ENCODE measurements at places on chromosomes 3 and 15.

DNA sequence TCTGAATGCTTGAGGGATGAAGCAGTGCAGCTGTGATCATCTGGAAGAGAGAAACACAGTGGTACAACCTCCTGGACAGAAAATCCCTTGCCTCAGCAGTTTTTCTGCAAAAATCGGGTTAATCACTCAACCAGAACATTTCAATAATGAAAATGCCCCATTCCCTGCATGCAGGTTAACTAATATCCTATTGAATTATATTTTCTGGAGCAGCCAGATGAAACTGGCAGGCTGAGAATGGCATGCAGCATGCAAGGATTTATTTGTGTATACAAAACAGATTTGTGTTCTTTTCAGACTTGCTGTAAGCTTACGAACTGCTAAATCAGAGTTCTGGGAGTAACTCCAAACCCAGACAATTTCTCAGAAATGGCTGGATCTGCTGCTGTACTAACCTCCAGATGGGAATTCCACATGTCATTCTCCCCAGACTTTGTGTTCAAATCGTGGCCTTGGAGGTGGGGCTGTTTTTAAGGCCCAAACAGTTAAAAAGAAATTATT is 39.1 kb downstream of the SLC9A9 start:
- no peak for DNase-seq

GRCh38 chr3:24545887-24546286 is 51.2 kb upstream of the THRB start:
- no peak for DNase-seq

- DNase-seq = no peak
These were observed 11.6 kb downstream of the EPB42 start for GRCh38 chr15:43209059-43209824.

DNA sequence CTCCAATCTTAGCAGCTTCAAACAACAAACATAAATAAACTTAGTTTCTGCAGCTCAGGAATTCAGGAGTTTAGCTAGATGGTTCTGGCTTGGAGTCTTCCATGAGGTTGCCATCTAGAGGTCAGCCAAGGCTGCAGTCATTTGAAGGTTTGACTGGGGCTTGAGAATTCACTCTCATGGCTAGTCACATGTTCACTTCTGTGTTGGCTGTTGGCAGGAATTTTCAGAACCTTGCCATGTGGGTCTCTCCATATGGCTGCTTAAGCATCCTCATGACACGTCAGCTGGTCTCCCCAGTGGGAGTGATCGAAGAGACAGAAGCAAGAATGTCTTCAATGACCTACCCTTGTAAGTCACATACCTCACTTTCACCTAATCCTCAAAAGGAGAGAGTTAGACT is 269.2 kb upstream of the CNTN3 start:
- DNase-seq = peak; percentile 3

DNA sequence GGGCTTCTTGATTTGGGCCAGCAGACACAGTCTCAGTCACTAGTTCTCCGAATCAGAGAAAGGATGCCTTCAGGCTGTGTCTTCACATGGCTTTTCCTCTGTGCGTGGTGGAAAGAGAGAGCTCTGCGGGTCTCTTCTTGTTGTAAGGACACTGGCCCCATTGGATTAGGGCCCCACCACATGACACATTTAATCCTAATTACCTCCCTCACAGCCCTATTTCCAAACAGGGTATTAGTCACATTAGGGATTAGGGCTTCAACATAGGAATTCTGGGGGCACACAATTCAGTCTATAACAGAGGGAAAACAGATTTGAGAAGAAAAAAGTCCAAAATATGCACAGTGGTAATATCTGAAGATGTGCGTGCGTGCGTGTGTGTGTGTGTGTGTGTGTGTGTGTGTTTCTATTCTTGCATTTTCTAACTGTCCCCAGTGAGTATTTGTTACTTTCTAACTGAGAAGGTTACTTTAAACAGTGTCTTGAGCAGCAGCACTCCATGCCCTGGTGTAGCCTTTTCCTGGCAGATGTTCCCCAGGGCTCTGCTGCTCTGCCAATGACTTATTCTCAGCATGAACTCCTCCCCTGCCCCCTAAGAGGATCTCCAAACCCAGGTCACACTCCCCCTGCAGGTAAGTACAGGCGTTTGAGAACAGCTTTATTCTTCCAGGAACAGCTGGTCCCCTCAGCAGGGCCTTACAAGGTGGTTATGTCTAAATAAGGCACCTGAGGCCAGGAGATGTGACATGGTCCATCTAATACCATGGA is 72.9 kb downstream of the RPL39L start:
- DNase-seq = no peak

GRCh38 chr3:123597561-123597960 is 12.7 kb upstream of the HACD2 start:
- DNase-seq = no peak

DNA sequence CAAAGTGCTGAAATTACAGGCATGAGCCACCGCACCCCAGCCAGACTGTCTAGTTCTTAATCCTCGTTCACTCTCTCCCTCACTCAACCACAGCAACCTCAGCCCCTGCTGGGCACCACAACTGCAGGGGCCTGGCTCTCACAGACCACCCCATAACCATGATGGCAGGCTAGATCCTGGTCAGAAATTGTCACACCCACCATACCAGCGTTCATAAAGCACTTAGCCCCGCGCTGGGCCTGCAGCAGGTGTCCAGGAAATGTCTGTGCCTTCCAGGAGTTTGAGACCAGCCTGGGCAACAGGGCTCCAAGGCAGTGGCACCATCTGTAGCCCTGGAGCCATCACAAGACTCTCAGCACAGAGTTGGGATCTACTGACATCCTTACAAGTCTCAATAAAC is 1.9 kb downstream of the SHISA5 start:
- no peak for DNase-seq

- DNase-seq = no peak
These were observed 2.5 kb upstream of the HHLA2 start for GRCh38 chr3:108293858-108294257.

GRCh38 chr3:100277255-100277800 is 16.5 kb downstream of the TBC1D23 start:
- peak; percentile 11 for DNase-seq

DNA sequence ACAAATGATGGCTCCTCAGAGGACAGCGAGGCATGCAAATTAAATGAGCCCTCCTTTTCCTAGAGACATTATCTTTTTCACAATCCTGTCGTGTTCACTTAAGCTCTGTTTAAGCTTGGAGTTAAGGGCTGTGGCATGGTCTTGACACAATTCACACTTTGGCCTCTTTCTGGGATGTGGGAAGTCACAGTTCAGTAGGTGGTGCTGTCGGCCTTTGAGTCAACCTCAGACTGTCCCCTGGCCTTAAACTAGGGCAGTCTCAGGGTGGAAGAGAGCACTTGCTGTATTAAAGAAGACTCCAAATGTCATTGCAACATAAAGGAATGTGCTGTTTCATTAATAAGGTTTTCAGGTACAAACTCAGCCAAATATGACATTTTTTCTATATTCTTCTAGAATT is 351.0 kb downstream of the MCTP2 start:
- peak; percentile 44 for DNase-seq

DNA sequence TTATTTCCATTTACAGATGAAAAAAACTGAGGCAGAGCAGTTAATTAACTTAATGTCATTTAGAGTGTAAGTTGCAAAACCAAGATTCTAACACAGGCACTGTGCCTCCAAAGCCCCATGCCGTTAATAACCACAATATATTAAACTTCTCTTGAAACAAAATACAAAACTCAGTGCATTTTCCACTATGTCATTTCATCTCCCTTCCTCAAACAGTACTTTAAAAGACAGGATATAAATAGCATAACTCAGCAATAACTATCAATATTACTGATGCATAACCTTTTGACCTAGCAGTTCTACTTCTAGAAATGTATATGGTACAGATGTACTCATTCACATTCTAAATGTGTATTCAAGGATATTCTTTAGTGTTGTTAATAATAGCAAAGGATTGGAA is 5.1 kb upstream of the TASOR start:
- DNase-seq = no peak

GRCh38 chr3:167783781-167784180 is 48.3 kb downstream of the SERPINI1 start:
- no peak for DNase-seq

GRCh38 chr3:187247398-187247797 is 44.1 kb downstream of the MASP1 start:
- peak; percentile 9 for DNase-seq

- no peak for DNase-seq
These were observed 68.7 kb downstream of the SUMF1 start for GRCh38 chr3:4398120-4398940.

DNA sequence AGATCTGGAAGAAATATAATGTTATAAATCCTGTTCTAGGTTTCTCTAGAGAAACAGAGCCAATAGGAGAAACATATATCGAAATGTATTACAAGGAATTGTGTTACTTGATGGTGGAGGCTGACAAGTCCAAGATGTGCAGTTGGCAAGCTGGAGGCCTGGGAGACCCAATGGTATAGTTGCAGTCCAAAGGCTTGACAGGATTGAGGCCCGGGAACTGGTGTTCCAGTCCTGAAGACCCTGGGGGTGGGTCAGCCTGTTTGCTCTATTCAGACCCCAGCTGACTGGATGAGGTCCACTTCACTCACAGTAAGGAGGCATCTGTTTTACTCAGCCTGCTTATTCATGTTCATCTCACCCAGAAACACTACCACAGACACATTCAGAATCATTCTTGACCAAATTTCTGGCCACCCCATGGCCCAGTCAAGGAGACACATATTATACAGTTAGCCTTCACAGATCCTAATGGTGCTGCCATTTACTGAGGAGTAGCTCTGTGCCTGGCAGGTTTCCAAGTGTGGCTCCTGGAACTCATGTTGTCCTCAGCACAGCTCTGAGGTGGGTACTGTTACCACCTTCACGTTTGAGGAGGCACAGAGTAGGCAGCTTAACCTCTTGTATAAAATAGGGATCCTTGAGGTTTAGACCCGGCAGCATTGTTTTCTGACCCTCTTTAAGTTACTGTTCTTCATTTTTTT is 3.7 kb downstream of the TRAK1 start:
- no peak for DNase-seq

GRCh38 chr3:55416331-55416821 is 70.7 kb downstream of the WNT5A start:
- DNase-seq = peak; percentile 44

- DNase-seq = no peak
These were observed 507.3 kb upstream of the CBLB start for GRCh38 chr3:106376016-106376570.

- no peak for DNase-seq
These were observed 447 bp upstream of the SHQ1 start for GRCh38 chr3:72848703-72849081.

GRCh38 chr15:58147171-58147611 is 9.0 kb downstream of the AQP9 start:
- no peak for DNase-seq

DNA sequence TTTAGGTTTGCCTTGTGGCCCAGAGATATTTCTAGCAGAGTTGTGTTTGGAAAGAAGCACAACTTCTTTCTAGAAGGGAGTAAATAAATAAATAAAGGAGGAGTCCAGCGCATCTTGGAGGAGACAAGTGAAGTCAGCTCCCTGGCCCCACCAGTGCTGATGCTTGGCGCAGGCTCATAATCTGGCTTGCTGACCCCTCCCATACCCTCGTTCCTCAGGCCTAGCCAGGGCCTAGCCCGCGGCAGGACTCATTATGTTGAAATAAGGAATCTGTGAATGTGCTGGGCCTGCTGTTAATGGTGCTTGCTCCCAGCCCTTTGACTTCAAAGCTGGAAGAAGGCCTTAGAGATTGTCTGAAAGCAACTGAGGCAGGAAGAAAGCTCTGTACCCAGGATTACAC is 3.1 kb downstream of the ZNF710 start:
- no peak for DNase-seq

GRCh38 chr3:25885544-25885943 is 95.7 kb downstream of the OXSM start:
- peak; percentile 51 for DNase-seq

GRCh38 chr15:73231661-73232419 is 136.9 kb downstream of the HCN4 start:
- DNase-seq = peak; percentile 33

All from foreskin melanocyte (primary cell).